Activated naive CD4-positive, alpha-beta T cell (primary cell): ENCODE measurements at places on chromosomes 11 and 22.

DNA sequence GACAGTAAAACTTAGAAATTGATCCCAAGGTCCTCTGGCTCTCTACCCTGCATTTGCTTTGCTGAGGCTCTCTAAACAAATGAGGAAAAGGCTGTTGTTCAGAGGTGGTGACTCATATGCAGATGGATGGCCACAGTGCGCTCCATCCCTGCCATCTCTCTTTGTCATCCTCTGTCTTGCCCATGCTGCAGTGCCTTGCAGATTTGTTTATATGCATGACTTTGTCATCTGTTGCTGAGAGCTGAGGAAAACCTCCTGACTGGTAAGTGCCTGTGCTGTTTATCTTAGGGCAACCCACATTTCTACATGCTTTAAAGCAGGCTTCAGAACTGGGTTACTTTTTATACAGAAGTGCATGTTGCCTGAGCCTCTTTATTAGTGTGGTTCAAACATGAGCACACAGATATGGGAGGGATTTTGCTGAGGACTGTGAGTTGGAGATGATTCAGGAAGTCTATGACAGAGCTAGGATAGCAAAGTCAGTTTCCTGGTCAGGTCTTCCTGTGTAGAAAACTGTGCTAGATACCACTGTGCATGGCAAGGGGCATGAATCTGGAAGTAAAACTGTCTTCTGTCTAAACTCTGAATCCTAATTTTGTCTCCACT lies 57.4 kb downstream of the JAM3 start:
- DNase-seq: no peak

DNA sequence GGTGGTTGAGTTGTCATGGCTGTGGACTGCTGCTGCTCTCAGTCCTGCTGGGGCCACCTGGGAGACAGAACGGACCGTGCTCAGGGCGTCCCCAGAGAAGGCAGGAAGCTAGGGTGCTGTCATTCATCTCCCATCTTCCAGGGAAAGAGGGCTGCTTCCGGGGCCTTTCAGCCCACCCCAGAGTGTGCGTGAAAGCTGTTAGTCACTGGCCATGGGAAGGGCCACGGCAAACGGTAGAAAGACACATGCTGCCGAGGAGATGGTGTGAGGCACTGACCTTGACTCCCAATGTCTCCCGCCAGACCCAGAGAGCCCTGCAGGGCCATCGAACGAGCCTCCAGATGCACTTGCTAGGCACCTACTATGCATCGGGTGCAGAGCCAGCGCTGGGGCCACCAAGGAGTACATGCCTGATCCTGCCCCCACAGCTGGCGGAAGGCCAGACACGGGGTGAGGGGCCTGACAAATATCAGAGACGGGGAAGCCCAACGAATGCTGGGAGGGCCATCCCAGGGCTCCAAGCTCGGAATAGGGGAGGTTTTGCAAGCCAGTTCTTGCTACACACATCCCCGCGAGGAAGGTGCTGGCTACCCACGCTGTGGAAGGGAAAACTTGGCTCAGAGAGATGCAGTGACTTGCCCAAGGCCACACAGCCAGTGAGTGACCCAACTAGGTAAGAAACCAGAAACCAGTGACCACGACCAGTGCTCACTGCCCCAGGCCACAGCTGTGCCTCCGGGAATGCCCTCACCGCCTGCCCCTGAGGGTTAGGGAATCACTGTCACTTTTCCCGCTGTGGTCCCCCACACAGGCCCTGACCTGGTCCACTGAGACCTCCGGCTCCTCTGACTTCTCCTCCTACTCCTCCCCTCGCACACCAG lies 10.1 kb downstream of the RAC2 start:
- DNase-seq: no peak

DNA sequence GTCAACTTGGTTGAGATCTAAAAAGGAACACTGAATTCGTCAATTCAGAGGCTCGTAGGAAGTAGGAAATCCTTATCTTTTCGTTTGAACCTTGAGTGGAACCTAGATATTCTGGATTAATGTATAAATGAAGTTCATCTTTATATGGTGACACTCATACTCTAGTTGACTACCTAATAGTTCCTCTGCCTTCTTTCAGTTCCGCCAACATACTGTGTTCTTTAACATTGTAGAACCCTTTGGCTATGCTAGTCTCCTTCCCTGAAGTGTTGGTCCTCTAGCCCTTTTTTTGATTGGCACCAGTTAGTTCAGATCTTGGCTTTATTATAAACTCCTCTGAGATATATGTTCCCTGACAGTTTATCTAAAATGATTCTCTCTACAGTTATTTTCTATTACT lies 1.5 kb downstream of the ATM start:
- no peak for DNase-seq

- DNase-seq: no peak
These were observed 11.2 kb downstream of the MAPK1 start for GRCh38 chr22:21856197-21856596.

DNA sequence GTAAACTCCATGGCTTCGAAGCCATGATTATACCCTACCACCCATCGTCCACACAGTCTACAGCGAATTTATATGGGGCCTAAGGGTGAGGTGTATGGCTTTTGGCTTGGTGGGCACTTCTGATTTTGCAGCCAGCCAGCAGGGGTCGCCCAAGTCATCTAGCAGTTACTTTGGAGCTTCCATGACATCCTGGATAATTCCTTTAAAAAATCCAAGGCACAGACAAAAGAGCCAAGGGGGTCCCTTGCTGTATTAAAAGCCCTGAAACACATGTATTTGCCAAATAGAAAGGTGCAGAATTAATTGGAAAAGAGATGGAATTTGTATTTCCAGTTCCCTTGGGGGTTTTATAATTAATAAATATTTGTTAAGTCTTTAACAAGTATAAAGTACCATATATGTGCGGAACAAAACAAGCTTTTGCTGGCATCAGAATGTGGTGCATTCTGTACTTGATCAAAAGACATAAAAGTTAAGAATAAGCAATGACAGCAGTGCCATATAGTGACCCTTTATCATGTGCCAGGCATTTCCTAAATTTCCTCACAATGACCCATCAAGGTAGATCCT lies 132.8 kb upstream of the PITPNB start:
- peak; percentile 4 for DNase-seq
